Stimulated activated CD4-positive, alpha-beta T cell treated with anti-CD3 and anti-CD28 coated beads, Interleukin-1b, Interleukin-23, amount 100 ng/mL, for 1 hour (primary cell): ENCODE measurements at places on chromosomes 5 and 9.

- no peak for DNase-seq
Observed at GRCh38 chr5:119269061-119269944, 86.5 kb upstream of the TNFAIP8 start.

DNA sequence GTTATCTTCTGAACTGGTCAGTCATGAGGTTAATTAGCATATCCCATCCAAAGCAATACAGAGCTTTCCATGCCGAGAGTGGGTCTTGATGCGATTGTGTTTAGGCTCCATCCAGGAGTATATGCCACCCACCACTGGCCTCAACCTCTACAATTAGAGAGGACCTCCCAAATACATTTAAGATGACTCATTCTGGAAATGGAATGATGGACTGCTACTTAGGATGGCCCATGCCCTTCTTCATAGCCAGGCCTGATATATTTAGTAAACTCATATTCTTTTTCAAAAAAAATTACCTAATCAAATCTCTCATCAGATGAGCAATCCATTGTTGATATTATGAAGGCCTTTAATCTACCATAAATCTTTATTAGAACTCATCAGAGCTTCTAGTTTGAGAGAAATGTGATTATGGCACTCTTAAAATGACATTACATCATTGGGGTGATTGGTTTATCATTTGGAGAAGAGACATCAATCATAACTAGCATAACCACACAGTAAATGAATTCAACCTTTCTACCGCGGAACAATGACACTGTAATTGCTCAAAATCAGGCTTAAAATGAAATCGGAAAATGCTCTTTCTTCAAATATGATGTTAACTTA lies 414.2 kb upstream of the WWC1 start:
- no peak for DNase-seq

- no peak for DNase-seq
Observed at GRCh38 chr9:107827304-107827703, 337.7 kb upstream of the KLF4 start.

DNA sequence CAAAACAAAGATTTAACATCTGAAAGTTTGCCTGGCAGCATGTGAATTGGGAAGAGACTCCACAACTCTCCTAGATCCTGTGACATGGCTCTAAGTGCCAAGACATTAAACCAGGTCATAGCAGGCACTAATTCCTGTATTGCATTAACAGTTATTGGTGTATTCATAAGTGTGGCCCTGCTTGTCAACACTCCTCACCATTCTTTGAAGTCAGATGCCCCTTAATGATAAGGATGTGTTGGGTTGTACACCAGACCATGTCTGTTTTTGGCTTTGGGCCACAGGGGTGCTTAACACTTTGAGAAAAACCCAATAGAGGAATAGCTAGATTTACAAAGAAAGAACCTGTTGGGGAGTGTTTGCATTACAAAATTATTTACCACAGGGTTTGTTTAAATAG lies 43.4 kb upstream of the PDE8B start:
- DNase-seq = no peak

DNA sequence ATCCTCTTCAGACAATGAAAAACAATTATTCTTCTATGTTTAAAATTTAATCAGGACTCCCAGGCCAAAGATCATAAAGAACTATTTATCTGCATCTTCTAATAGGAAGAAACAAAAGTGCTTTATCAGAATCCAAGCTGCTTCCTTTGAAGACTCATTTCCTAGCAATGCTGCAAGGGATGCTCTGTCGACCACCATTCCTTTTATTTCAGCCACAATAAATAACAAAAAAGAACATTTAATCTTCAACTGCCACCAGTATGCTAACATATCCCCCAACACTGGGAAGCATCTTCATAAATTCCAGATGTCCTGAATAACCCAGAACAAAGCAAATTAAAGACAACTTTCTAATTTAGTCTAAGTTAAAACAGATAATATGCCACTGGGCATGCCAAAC lies 68.7 kb downstream of the PKD2L2 start:
- no peak for DNase-seq
